ENCODE measurements at places on chromosomes 5 and 9. TPM values are rescaled to one million over a fixed set of nuclear protein-coding genes. Genes with fewer than 3 reads are reported as not detected.
A peak's percentile ranks its signal among the peaks of the same experiment; 100 is the strongest.

Gene FYB1
- 295 TPM for total RNA-seq

Gene ADAMTSL2
- not detected for total RNA-seq

GRCh38 chr9:5425006-5425628 is 12.6 kb downstream of the PLGRKT start:
- DNase-seq: no peak

DNA sequence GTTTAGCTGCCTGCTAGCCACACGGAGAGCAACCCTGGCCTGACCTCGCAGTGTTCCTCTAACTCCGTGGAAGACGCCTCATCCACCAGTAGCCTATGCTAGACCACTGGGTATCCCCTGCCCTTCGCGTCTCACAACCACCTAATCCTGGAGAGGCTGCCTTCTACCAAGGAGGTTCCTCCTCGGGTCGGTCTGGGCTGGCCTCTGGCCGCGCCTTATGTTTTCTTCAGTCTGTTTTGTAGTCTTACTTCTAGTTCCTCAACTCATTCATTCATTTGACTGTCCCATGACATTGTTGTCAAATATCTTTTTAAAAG is 1.6 kb upstream of the TPM2 start:
- no peak for DNase-seq

DNA sequence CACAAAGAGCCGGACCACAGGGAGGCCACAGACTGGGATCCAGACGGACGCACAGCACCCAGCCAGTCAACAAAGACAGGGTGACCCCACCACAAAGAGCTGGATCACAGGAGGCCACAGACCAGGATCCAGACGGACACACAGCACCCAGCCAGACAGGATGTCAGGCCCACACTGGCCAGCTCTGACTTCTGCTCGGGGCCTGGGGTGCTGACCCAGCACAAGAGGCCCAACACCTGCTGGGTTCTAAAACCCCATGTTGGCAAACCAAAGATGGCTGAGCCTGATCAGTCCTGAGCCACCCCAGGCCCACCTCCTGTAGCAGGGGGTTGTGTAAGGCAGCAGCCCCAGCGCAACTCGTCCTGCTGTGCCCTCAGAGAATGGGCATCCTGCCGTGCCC is 5.2 kb upstream of the DPH7 start:
- no peak for DNase-seq

DNA sequence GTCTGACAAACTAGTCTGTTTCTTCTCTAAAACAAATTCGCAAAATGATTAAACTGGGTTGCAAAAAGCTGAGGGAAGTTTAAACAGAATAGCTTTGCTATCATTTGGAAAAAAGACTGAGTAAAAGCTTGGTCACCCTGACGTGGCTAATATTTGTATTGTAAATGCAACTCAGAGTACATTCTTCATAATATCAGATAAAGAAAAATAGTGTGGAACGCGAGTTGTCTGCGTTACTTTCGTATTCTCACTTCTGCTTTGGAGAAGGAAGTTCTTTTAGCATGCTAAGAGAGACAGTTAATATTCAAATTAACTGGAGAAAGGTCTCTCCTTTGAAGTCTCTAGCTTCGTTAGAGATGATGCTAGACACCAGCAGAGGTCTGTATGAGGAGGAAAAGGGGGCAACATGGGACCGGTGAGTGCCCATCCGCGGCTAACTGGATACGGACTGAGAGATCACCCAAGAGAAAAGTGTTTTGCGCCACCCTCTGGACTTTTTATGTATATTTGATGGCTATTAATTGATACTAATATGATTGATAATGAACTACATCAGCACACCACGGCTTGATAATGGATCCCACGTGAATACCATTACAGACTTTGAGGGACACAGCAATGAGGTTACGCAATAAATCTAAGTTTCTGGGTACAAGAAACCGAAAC is 2.9 kb upstream of the CNTRL start:
- DNase-seq: no peak

GRCh38 chr5:155507363-155507762 is 493.8 kb downstream of the KIF4B start:
- DNase-seq: no peak

DNA sequence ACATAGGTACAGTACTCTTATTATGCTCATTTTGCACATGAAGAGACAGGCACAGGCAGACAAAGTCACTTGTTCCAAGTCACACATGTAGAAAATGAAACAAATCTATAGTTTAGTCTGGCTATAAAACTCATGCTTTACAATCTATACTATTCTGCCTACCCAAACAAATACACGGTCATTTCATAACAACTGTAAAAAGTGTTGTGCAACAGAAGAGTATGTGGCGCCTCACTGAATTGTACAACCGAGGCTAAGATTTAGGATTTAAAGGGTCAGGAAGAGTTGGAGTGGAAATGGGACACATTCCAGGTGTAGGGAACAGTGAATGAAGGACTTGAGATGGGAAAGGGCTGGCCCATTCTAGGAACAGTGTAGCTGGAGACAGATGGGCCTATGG is 82.9 kb upstream of the TRIO start:
- DNase-seq: no peak

DNA sequence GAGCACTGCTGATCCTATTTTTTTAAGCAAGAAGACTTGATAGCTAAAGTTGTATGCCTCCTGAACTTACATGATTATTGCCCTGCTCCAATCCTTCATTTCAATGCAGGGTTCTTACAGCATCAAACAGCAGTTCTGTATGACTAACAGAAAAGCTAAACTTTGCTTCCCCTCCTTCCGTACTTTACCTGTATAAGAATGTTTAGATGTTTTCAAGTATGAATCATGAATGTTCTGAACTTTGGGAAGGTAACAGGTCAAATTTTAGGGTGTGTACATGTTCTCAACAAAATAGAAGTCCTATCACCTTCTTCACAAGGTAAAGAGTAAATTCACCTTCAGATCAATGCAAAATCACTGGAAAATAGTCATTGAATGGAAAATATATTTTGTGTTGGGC is 972.6 kb upstream of the SEMA6A start:
- DNase-seq: no peak

GRCh38 chr5:180830253-180831138 is 27.9 kb upstream of the MGAT1 start:
- peak; percentile 85 for DNase-seq

DNA sequence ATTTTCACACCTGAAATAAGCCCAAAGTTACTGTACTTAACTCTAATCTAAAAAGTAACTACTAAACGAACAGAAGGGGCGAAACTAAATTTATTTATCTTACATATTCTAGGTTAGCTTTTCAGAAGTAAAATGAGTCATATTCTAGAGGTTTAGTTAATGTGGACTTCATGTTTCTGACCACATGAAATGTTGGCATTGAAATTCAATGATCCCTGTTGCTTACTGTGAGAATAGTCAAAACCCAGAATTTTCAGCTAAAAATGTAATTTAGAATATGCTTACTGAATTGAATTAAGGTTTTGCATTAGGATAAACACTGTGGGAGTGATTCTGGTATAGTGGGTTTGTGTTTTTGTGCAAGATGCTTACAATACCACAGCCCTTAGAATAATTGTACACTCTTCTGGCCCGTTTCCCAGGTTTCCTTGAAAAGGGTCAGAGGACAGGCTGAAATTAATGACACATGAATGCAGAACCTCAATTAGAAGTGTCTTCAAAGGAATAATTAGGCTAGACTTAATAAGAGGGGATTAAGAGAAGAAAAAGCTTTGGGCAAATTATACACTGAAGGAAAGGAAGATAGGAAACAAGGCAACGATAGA is 1.4 kb upstream of the SNX18 start:
- no peak for DNase-seq

- DNase-seq: no peak
Observed at GRCh38 chr5:150295172-150295634, 5.6 kb upstream of the CAMK2A start.

DNA sequence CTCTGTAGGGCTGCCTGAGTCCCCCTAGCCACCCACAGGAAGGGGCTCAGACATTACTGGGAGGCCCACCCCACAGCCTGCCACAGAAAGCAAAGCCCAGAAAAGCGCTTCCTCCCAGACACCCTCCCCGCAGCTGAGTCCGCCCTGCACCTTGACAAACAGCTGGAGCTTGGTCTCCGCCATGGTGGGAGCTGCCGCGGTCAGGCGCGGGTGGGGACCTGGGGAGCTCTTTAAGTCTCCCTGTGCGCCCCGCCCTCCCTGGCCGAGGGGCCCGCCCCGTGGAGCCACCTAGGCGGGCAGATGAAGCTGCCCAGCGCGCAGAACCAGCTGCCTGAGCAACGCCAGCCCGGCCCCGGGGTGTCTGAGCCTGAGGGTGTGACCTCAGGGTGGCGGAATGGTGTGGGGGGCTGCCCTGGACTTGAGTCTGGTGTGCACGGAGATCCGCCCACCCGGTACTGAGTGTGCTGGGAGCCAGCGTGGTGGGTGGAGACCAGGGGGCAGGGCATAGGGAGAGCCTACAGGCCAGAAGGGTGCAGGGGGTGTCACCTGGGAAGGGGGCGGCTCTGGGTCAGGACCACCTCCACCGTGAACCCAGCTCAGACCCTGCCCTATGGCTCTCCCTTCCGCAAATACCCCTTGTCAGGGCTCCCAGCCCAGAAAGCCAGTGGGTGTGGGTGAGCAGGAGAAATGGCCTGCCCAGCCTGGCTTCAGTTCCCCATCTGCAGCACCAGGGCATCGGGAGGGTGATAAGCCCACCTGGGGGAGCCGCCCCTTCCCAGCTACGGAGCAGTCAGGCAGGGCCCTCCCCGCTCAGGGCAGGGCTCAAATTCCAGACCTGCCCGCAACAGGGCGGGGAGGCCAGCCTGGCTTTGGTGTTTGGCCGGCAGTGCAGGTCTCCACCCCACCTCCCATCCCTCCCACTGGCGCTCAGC is at the start of gene CLIC3:
CLIC3 (minus strand) TSS at position 208 of the 932 bp plus-strand sequence; CDS start at position 183, 25 bp downstream.
- peak; percentile 67 for DNase-seq

DNA sequence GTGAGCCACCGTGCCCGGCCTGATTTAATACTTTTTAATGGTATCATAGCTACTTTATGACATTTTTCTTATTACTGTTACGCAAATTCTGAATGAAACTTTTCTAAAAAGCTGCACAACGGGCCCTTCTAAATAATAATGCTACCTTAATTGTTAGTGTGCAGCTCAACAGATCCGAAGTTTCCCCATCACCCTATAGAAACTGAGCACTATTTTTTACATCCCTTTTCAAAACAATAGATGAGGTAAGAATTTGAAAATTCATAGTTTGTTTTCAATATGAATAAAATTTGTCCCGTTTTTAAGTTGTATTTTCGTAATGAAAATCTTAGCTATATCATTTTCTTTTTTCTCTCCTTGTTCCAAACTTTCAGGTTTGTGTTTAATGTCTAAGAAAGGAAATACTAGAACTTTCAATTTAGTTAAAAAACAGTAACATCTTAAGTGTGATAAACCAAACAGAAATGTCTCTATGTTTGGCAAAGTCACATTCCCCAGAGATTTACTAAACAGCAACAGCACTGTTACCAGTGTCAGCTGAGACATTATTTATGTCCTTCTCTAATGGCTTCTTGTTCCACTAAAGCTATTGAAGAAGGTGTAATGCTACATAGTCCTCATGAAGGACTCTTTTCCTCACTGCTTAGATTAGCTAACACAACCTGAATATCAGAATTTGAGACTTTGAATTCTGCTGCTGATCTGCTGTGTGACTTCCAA is 22.9 kb downstream of the KIF2A start:
- no peak for DNase-seq

DNA sequence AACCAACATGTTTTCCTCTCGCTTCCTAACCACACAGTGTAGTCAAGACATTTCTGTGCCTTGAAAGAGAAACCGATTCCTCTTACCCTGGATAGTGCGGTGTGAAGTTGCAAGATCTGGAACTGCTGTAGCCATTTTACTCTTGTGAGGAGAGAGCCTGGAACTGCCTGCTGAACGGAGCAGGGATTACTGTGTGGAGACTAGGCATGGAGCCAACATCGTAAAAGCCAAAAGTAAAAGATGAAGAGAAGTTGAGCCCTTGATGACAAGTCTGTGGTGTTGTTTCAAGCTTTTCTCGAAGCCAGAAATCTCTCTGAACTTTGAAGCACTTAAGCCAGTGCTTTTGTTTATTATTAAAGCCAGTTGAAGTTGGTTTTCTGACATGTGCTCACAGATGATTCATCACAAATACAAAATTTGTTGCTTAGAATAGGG is 110.1 kb upstream of the GRIN3A start:
- DNase-seq: no peak

DNA sequence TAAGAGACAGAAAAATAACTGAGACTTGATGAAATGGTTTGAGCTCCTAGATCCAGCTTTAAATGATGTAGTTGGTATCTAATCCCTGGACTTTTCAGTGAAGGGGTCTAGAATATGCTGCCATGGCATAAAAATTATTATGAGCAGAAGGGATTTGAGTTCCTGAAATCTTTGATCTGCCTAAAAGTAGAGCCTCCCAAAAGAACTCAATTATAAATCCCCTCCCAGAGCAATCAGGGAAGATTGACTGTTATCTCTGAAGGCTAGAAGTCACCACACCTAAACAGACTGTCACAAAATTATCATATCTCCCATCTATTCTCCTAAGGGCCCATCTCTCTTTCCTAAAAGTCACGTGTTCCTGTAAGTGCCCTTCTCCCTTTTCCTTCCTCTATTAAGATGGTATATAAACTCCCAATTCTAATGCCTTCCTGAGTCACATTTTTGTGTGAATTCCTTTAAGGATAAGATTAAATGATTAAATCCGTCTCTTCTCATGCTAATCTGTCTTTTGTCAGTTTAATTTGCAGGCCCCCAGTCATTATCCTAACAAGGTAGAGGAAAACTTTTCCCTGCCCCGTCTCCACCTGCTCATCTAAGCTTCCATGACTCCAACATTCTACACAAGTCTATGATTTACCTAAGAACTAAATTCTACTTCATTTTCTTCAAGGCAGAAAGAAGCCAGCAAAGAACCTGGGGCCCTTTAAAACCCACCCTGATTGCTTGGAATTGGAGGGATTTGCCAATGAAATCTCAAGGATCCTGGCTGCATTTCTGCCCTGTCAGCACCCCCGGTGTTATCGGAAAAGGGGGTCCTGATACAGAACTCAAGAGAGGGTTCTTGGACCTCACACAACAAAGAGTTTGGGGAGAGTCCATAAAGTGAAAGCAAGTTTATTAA is 47.1 kb upstream of the PWWP2A start:
- DNase-seq: no peak

- DNase-seq: no peak
Observed at GRCh38 chr9:19411316-19411715, 2.5 kb downstream of the ACER2 start.

DNA sequence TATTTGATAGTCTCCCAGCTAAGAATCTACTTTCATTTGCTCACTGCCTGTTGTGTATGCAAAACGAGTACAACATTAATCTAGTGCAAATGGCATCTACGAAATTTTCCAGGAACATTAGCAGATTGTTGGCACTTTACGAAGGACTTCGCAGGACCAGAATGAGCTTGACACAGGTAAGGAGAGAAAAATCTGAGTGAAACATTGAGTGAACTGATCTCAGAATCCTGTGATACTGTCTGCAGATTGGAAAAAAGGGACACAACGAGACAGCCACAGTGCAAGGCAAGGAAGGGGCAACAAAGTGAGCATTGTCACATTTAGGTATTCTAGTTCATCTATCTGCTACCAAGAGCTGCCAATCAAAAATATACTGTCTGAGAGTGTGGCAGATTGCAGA is 350.5 kb downstream of the ZNF608 start:
- DNase-seq: no peak
